Type B pancreatic cell (in vitro differentiated cells): ENCODE measurements at places on chromosomes 5 and 9. TPM values are rescaled to one million over a fixed set of nuclear protein-coding genes. Genes with fewer than 3 reads are reported as not detected.

DNA sequence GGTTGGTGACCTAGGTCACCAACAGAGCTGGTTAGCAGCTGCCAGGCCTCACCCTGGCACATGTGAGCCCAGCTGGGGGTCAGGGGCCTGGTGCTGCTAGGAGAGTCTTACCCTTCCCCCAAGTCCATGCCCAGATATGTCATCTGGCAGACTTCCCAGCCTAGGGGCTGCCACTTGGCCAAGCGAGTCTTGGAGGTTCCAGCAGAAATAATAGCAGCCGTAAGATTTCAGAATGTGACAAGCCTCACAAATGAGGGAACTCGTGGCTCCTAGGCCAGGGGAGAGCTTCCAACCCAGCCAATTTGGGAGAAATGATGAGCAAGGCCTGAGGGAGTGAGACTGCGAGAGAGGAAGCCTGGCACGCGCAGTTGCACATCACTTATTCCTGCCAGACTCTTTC is 11.1 kb downstream of the URM1 start:
- no peak for DNase-seq

DNA sequence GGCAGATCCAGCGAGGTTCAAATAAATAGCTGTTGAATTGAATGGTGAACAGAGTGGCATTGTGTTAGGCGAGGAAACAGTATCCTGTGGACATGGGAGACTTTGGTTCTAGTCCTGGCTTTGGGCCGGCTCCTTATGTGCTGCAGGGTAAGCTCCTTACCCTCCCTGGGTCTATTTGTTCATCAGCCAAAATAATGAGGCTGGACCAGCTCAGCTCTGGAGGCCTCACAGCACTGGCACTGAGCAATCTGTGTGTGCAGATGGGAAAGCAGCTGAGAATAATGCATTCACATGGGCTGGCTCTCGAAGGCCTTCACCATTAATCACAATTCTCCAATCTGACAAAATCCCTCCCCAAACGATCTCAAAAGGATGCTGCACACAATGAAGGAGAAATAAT is 81.9 kb downstream of the APBA1 start:
- no peak for DNase-seq

BHMT2 gene
- 0.45 TPM in 1 of 2 replicates, not detected in the other for total RNA-seq

PTCD2 gene
- 8.5 and 12.1 TPM in 2 replicates for total RNA-seq

SMU1 gene
- total RNA-seq = 21.0 and 25.4 TPM in 2 replicates
